ENCODE measurements at places on chromosomes 16 and 17.

DNA sequence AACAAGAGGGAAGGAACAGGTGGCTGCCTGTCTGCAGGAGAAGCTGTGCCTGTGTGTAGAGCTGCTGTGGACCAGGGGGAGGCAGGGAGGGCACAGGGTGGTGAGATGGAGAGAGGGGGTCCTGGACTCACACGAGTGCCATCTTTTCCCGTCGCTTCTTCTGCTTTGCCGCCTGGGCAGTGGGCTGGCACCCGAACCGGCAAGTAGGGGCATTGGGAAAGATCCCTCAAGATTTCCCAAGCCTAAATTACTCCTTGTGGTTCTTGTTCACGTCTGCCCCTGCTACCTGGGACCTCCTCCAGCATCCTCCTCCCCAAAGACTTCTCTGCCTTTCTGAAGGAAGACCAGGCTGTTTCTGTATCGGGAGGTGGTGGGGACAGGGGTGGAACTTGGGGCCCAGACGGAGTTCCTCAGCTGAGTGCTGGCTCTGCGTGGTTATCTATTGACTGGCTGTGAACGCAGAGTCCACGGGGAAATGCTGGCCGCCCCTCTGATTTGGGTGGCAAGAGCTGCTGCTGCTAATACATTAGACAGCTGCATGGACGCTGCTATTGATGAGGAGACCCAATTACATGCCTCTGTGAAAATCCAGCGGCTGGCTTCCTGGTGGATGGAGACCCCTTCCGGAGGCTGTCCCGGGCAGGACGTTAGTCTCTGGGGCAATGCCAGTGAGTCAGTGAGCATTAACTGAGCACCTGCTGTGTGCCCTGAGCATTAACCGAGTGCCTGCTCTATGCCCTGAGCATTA is 114.5 kb downstream of the OR1D5 start:
- DNase-seq = no peak

GRCh38 chr17:16100737-16101400 is 101.2 kb downstream of the TTC19 start:
- DNase-seq = peak; percentile 13

GRCh38 chr16:10466861-10467260 is 81.0 kb downstream of the ATF7IP2 start:
- DNase-seq = no peak

- DNase-seq = peak; percentile 22
These were observed 36.3 kb upstream of the ZNF750 start for GRCh38 chr17:82876149-82876548.

DNA sequence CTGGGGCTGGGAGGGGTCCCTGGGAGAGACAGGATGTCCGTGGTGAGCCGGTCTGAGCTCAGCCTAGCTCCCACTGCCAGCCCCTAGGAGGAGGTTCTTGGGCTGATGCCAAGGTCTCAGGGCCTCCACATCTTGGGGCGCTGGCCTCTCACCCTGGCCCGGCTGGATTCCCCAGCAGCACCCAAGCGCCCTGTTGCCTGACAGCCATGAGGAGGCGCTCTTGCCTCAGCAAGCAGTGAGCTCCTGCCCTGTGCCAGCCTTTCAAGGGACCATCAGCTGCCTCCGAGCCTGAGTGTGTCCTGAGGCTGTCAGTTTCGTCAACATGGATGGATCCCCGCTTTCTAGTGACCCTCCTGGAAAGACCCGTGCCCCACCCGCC is 234.9 kb upstream of the CIBAR2 start:
- DNase-seq = no peak

DNA sequence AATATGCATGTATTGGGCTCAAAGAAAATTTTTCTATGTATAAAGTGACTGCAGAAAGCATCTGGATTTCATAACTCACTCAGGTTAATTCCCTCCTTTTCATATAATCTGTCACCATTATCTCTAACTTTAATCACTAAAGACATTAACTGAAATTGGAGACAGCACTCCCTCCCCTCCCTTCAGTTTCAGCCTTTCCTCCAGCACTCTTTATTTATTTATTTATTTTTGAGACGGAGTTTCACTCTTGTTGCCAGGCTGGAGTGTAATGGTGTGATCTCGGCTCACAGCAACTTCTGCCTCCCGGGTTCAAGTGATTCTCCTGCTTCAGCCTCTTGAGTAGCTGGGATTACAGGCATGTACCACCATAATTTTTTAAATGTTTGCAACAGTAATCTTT is 43.1 kb downstream of the CDH8 start:
- no peak for DNase-seq

GRCh38 chr17:72034000-72034399 is 86.8 kb upstream of the SOX9 start:
- DNase-seq = no peak

- no peak for DNase-seq
These were observed 29.0 kb downstream of the MRC2 start for GRCh38 chr17:62656446-62656845.

All from fibroblast of the aortic adventitia (primary cell).